Activated naive CD8-positive, alpha-beta T cell treated with anti-CD3 and anti-CD28 coated beads for 36 hours (primary cell): ENCODE measurements at places on chromosomes 1 and 21.

GRCh38 chr1:88321706-88322105 is 362.4 kb upstream of the PKN2 start:
- no peak for DNase-seq

DNA sequence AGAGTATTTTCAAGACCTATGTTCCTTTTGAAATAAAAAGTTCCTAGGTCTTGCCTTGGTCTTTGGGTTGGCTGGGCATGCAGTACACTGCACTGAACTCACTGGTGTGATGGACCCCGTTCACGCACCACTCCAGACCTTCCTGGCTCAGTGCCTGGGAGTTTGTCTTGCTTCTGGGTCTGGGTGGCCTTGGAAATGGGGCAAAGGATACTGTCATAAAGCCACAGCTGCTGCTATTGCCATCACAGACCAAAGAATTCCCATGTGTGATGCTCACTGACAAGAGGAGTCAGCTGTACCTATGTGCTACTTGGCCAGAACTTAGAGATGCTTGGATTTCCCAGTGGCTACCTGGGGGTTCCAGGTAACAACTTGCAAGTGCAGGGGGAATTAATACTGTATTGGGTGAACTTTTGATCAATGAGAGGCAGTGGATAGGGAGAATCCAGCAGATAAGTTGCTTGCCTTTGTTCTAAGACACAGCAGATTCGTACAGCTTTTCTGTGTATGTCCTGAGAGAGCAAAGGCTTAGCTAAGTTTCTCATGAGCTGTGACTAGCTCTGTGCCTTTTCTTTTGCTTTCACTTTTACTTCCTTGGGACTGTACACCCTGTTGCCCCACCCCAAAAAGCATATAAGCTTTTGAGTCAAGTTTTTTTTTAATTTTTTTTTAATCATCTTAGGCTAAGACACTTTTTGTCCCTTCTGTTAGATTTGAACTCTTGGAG is 115.3 kb downstream of the RUNX1 start:
- no peak for DNase-seq

DNA sequence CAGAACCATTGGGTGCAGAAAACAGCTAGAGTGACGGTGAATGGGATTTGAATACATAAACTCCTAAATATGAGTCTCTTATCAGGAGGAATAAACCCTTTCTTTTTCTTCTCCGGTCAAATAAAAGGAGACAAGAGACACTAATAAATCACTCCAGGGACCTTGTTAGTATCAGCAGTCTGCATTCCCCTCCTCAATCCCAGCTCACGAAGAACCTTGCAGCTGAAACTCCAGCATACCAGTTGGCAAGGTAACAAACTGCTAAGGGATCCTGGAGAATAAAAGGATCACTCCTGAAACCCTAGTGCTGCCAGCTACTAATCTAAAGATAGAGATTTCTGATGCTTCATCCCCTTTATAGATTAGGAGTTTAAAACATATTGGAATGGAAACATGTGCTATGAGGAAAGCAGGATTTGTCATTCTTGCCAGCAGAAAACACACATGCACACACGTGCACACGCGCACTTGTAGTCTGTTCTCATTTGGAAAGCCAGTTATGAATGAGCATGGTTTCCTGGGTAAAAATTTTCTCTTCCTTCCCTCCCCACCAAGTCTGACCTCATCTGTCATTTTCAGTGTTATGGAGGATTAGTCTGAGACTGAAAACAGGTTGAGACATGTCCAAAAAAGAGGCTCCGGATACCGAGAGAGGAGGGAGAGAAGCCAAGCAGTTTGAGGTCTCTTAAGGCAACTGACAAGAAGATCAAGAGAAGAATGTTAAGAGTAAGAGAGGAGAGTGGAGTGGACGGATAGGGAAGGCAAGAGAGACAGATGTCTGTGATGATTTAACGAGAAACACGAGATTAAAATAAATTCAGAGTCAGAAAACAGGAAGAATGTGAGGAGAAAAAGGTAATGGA is 10.9 kb downstream of the IER5 start:
- DNase-seq = peak; percentile 42

- DNase-seq = peak; percentile 41
These were observed 11.6 kb downstream of the KCNQ4 start for GRCh38 chr1:40794974-40795715.

DNA sequence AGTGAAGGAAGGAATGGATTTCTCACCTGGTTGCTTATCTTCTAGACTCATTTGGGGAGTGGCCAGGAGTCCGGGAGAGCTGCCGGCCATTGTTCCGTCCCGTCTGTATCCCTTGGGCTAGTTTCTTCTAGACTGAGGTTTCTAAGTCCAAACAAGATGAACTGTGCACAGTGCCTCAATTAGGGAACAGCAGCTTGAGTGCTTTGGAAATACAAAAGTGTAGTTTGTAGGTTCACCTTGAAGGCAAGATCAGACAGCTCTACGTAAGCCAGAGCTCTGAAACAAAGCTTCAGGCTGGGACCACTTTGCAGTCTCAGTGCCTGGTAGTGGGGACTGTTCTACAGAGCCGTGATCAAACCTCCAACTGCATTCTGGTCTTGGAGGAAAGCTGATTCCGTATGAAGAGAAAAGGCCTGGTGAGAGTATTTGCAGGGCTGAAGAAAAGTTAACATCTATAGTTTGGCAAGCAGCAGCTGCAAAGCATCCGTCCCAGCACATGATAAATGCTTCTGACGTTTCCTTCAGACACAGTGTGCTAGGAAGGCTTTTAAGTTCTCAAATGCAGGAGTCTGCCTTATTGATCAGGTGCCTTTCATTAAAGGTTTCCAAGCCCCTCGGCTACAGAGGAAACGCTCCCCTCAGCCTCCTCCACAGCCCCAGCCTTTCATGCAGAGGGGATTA is 432.8 kb downstream of the KIF26B start:
- no peak for DNase-seq

DNA sequence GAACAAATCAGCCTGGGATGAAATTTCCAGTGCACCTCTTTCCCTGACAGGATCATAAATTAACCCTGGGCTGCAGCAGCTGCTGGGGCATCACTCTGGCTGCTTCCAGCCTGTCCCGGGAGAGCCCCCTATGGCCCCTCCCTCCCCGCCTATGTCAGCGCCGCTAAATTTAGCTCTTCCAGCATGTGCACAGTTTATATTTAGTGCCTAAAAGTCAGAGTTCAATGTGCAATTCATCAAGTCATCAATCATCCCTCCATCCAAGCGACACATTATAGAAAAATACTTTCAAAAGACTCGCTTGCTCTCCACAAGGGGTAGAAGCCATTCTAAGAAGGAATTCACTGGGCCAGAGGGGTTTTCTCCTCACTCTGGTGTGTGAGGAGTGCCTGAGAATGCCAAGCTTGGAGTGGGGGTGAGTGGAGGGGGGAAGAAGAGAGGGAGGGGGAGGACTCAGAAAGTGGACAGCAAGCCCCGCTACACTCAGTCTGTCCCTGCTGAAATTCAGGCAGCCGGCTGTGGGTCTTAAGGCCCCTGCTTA is 37.4 kb downstream of the XCL1 start:
- no peak for DNase-seq

DNA sequence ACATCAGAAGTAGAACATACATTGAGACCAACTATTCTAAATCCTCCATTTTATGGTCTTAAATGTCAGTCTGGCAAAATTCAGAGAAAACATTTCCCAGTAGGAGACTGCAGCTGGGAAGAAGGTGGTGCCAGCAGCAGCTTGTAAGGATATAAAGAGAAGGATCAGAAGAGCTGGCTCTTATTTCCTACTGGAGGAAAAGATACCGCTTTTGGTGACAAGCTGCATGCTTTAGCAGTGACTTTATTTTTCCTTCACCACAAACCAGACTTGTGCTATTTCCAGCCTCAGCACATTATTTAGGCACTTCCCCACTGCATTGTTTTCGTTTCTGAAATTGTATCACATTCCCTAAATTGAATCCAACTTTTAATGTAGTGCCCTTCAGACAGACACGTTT is 28.4 kb downstream of the RNF11 start:
- DNase-seq = no peak

DNA sequence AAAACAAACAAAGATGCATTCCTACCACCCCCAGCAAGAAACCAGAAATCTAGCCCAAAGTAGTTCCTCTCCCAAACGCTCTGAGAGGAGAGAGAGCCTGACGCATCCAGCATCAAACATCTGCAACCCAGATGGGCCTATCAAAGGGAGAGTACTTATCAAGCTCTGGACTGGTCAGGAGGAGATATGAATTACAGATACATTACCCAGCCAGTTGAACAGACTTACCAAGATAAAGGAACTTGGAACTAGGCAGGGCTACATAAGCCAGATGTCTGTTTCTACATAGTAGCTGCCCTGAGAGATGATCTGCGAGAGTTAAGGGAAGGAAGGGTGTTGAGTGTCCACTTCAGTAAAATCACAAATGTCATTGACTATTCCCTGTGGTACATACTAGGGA is 138.4 kb downstream of the PAPPA2 start:
- no peak for DNase-seq

DNA sequence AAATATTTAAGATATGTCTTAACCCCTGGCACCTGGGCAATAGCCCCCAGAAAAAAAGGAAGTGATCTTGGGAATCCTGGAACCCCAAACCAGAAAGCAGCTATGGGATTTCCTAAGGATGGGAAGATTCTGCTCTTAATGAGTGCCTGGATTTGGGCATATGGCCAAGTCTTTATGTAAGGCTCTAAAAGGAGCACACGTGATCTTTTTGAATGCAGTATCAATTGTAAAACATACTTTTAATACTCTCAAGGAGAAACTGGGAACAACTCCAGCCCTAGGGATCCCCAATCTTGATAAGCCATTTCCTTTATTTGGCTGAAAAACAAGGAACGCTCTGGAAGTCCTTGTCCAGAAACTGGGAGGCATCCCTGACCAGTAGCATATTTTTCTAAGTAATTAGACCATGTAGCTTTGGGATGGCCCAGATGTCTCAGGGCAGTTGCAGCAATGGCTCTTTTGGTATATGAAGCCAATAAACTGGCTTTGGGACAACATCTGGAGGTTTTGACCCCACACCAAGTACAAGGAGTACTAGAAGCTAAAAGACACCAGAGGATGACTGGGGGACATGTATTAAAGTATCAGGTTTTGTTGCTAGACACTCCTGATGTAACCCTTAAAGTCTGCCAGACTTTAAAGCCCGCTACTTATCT is 80.9 kb upstream of the KIAA0040 start:
- no peak for DNase-seq

- DNase-seq = no peak
These were observed 95.3 kb downstream of the FOXD2 start for GRCh38 chr1:47532921-47533792.

DNA sequence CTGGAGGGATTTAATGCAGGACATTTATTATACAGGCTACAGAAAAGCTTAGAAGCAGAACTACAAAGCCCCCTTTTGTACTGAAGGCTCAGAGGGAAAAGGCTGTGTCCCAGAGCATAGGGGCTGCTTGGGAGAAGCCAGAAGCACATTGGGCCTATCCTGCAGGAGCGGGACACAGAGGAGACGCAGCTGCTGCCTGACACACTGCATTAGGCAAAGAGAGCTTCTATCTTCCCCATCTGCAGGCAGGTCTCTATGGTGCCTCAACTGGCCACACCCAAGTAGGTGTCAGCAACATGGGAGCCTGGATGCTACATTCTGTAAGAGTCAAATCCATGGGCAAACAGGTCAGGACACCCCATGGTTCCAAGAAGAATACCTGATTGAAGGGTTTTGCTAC is 595.9 kb downstream of the AJAP1 start:
- DNase-seq = no peak

DNA sequence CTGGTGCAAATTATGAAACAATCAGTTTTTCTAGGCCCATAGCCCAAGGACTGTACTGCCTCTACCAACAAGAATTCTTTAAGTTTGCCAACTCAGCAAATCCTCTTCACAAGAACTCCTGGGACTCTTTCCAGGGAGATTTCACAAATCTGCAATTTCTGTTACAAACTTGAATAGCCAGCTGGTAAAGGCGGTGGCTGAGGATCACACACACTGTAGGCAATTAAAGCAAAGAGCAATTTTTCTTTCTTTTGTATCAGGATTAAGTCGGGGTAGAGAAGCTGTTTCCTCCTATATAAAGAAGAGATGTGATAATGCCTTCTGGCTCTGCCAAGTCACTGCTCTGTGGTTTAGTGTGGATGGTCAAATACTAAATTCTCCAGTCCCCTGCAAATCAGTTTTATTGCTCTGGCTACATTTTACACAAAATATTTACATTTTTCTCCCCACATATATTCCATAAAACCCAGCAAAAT is 1.7 kb downstream of the ALDH9A1 start:
- DNase-seq = no peak

- no peak for DNase-seq
These were observed 60.2 kb downstream of the TOMM20 start for GRCh38 chr1:235068158-235069121.

DNA sequence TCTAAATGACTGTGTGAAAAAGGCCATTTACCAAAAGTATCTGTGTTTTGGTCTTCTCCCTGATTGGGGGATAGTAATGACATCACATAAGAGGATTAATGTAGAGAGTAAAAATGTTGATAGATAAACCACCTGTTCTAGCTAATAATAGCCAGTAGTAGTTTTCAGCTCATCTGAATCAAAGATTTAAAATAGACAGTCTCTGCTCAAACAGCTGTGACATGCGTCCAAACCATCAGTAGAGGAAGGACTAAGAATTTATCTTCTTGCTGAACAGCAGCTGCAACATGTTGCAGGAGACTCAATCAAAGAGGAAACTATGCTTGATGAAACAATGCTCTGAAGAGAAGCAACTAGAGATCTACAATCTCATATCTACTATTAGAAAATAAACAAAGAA is 21.4 kb downstream of the TMPRSS15 start:
- DNase-seq = no peak

GRCh38 chr1:223844787-223845036 is 1.0 kb downstream of the TP53BP2 start:
- DNase-seq = peak; percentile 65

GRCh38 chr1:185627171-185627570 is 107.0 kb upstream of the HMCN1 start:
- no peak for DNase-seq

GRCh38 chr1:150981805-150982712 is at the start of gene ANXA9:
TSS of gene ANXA9 (plus strand) at chr1:150982292. CDS start at chr1:150983106, 814 bp downstream.
- DNase-seq = no peak

GRCh38 chr1:42260376-42261070 is 74.5 kb downstream of the FOXJ3 start:
- DNase-seq = no peak

GRCh38 chr1:227032396-227032795 is 92.3 kb downstream of the COQ8A start:
- no peak for DNase-seq

DNA sequence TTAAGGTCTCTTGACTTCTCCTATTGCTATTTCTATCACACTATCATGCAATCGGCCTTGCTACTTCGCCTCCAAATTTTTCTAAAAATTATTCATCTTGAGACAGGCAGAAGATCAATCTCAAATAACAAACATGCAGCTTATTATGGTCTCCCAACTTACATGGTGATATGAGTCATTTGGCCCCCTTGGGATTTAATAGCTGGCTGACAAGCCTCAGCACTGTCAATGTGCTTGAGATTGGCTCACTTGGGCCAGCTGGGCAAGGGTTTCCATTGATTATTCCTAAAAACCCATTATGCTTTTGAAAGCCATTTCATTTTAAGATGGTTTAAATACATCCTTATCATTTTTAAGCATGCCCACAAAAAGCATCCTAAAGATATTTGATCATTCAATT is 224.5 kb upstream of the NFIA start:
- DNase-seq = no peak
